ENCODE measurements at places on chromosomes 4 and X. TPM values are rescaled to one million over a fixed set of nuclear protein-coding genes. Genes with fewer than 3 reads are reported as not detected.

The STK26 gene
- polyA plus RNA-seq = 24.2 TPM

The SH3RF1 gene
- 6.9 TPM for polyA plus RNA-seq

The C4orf54 gene
- polyA plus RNA-seq = not detected

The IBSP gene
- not detected for polyA plus RNA-seq

The BANK1 gene
- polyA plus RNA-seq = 0.33 TPM

The JAKMIP1 gene
- polyA plus RNA-seq = 2.5 TPM

The TMEM35A gene
- polyA plus RNA-seq = 3.9 TPM

The HAND2 gene
- polyA plus RNA-seq = 0.05 TPM

The PCDH7 gene
- 3.1 TPM for polyA plus RNA-seq
